ENCODE measurements at places on chromosomes 6 and 20.
A peak's percentile ranks its signal among the peaks of the same experiment; 100 is the strongest.

DNA sequence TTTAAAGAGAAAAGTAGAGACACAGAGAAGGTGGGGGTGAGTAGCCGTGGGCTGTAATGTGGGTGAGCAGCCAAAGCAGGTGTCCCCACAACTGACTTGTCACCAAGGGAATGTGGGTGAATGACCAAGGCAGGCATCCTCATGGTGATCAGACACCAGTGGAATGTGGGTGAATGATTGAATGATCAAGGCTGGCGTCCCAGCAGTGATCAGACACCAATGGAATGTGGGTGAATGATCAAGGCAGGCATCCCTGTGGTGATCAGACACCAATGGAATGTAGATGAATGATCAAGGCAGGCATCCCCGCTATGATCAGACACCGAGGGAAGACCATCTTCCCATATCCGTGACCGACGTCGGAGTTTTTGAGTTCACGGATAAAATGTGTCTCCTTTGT, 49.8 kb upstream of the OR14J1 start:
- DNase-seq, result no peak

DNA sequence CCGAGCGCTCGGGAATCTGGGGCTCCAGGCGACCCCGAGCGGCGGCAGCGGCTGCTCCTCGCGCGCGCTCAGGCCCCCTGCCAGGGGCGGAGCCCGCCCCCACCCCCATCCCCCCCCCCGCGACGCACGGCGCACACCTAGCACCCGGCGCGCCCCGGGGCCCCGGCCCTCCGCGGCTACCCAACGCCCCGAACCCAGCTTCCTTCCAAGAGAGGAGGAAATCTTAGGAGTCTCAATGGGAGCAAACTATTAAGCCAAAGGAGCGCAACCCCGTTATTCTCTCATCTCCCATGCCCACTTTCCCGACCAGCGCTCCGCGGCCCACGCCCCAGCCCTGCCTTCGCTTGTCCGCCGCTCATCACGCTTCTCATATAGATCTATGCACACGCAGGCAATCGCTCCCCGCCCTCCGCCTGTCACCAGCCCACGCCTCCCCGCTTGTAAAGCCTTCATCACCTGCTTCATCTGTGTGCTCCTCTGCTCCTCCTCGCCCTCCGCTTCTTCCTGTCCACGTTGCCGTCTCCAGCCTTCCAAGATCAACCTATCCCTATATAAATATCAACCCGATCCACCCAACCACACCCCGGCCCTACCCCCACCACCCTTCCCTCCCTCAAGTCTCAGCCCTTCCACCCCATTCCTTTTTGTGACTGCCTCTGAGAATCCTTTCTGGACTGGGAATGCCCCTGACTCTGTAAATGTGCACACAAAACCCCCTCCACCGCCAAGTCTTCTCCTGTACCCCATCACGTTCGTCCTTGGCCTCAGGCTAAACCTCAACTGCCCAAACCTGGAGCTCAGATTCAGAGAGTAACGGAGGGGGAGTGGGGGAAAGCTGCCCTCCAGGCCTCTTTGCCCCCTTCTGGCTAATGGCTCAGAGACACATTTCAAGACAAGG, at the start of gene DLK2:
Gene DLK2, minus strand, starts transcription at position 18 of the 898 bp plus-strand sequence. CDS start 723 bp downstream, outside the sequence.
- peak; percentile 72 for DNase-seq

DNA sequence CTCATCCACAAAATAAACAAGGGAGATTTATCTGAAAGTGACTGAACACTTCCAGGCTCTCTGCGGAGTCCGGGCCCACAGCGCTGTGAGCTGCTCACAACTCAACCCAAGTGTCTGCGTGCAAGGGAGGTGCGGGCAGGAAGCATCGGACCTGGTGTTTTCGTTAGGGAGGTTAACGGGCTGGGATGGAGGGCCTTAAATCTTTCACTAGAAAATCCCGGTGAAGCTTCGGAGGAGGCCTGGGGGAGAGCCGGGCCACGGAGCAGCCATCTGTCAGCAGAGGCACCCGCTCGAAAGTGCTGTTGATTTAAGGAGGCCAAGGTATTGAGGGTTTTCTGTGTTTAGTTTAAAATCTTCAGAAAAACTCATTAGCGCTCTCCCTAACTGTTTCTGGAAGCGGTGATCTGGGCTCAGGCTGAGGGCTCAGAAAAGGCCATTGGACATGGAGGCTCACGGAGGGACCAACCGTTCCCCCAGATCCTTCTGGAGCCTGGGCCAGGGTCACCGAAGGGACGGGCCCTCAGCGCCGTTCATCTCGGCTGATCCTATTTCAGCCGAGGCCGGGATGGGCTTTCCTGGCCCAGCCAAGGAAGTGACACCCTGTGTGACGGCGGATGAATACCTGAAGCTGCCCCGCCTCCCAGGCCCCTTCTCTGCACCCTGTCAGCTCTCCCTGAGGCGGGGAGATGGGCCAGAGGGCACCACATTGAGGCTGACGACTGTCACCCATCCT, 20.7 kb downstream of the GATA5 start:
- no peak for DNase-seq

GRCh38 chr6:108170332-108171290, 4.8 kb downstream of the NR2E1 start:
- no peak for DNase-seq

Data from DMS53 (cell line).